Cardiac fibroblast (primary cell): ENCODE measurements at places on chromosomes 13 and 19.

DNA sequence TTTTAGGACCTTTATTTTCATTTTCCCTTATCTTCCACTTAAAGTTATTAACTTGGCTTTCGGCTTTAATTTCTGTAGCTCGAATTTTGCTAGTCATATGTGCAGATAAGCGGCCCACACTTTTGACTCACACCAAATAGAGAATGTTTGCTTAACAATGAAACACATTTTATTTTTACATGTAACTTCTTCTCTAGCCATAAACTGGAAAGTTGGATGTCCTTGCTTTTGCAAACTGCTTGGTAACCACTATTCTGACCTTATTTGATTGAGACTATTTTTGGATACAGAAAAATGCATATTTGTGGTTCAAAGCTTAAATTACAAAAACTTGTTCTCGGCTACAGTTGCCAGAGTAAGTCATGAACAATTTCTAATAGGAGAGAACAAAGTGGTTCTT, 600.0 kb downstream of the KCTD12 start:
- DNase-seq = peak; percentile 76

DNA sequence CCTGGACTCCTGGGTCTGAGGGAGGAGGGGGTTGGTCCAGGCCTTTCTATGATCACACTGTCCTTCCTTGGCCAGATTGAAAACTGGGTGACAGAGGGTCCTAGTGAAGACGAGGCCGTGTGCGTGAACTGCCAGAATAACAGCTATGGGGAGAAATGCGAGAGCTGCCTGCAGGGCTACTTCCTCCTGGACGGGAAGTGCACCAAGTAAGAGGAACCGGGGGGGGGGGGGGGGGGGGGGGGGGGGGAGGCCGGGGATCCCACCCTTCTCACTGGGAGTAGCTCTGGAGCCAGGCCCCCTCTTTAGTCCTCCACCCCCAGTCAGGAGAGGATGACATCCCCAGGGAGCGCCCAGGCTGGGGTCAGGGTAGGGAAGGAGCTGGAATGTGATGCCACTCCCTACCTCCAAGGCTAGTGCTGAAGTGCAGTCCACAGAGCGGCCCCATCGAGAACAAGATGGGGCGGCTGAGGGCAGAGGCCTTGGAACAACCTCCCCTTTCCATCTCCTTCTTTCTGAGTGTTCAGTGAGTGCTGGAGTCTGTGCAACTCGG, 19.4 kb downstream of the CNFN start:
- no peak for DNase-seq

GRCh38 chr19:42850981-42851717, 28.4 kb downstream of the PSG1 start:
- DNase-seq = peak; percentile 99

- no peak for DNase-seq
Measured at GRCh38 chr13:48563626-48564025, 30.7 kb upstream of the RCBTB2 start.

DNA sequence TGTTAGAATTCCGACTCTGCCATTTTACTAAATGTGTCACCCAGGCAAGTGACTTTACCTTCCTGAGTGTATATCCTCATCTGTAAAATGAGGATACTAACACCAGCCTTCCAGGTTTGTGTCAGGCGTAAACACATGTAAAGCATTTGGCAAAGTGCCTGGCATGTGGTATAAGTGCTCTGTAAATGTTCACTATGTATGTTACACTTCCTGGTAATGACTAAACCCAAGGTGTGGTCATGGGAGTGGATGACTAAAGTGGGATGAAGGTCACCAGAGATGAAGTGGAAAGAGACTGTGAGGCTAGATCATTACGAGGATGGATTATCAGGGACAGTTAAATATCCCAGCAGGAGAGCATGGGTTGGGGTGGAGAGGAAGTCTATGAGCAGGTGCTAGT, 25.6 kb downstream of the DEDD2 start:
- DNase-seq = peak; percentile 34

- DNase-seq = peak; percentile 79
Measured at GRCh38 chr19:48656840-48657474, 11.0 kb upstream of the CA11 start.

DNA sequence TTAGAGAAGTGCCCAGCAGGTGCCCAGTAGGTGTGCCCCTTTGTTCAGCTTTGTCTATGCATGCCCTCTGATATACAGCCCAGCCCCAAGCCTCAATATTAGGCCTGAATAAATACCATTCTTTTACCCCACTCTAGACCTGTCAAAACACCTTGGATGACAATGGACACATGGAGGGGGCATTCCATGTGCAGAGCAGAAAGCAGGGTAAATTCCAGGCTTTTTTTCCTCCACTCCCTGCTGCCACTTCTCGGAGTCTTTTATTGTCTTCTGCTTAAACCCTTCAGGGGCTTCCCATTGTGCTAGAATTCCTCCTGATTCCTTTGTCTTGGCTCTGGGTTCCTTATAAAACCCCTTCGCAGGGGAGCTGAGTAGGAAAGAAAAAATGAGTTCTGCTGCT, 5.8 kb upstream of the FRY start:
- DNase-seq = no peak

GRCh38 chr13:25806264-25806974, 245.4 kb downstream of the SHISA2 start:
- DNase-seq = no peak

GRCh38 chr19:30649934-30650614, 277.9 kb downstream of the ZNF536 start:
- peak; percentile 67 for DNase-seq

DNA sequence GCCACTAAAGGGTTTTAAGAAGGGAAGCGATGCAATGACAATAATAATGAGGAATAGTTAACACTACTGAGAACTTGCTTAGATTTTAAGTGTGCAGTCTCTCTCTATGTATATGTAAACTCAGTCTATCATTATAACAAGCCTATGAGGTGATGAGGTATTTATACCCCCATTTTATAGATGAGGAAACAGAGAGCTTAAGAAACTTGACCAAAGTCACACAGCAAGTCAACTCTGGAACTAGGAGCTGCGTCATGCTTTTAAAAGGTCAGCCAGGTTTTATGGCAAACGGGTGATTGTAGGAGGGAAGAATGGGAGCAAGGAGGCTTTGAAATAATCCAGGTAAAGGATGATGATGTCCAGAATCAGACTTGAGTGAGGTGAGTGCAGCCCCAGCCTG, 103.4 kb downstream of the TM9SF2 start:
- DNase-seq = no peak

- DNase-seq = no peak
Measured at GRCh38 chr19:42554046-42554575, 25.8 kb upstream of the CEACAM1 start.

DNA sequence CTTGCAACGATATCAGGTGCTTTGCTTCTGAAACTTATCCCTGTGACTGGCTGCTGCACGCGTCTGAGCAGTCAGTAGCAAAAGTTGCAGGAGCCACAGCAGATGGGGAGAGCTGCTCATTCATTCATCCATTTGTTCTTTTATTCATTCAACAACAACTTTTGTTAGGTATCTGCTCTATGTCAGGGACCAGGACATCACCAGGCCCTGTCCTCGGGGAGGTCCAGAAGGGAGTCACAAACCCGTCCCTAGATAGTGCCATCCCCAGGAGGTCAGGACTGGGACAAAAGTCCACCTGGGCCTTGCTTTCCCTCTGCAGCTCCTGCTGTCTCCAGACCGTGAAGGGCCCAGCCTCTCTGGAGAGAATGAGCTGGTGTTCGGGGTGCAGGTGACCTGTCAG, 2.6 kb downstream of the ARHGAP33 start:
- DNase-seq = no peak

- no peak for DNase-seq
Measured at GRCh38 chr19:28523619-28524018, 689.3 kb downstream of the UQCRFS1 start.

GRCh38 chr13:40401911-40402776, 264.3 kb downstream of the FOXO1 start:
- peak; percentile 99 for DNase-seq

- DNase-seq = peak; percentile 89
Measured at GRCh38 chr19:39411081-39411831, 1.2 kb upstream of the PLEKHG2 start.

DNA sequence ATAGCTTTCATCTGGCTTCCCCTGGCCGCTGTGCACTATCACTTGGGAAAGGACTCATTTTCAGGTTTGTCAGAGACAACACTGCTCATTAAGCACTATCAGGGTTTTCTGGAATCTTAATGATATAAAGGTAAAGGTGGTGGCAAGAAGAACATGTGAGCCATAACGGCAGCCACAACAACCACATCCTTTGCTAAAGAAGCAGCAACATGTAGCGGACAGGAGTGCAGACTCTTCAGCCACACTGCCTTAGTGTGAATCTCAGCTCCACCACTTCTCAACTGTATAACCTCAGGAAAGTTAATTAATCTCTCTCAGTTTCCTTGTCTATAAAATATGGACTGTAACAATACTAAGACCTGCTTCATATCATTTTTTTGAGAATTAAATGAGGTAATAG, 24.1 kb upstream of the MIR17HG start:
- no peak for DNase-seq

- DNase-seq = peak; percentile 33
Measured at GRCh38 chr19:8004723-8005513, 523 bp downstream of the ELAVL1 start.

DNA sequence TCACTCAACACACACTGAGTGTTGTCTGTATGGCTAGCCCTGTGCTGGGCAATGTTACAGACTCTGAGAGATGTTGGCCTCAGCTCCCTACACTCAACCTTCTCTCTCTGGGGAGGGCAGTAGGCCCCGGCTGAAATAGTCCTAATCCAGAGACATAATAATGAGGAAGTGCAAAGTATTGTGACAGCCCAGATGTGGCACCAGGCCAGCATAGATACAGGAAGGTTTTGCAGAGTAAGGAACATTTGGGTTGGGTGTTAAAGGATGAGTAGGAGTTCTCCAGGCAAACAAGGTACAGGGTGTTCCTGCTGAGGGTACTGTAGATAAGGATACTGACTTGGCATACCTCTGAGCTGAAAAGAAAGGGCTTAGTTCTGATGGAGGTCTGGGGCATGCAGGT, 2.4 kb downstream of the LIN7B start:
- no peak for DNase-seq

DNA sequence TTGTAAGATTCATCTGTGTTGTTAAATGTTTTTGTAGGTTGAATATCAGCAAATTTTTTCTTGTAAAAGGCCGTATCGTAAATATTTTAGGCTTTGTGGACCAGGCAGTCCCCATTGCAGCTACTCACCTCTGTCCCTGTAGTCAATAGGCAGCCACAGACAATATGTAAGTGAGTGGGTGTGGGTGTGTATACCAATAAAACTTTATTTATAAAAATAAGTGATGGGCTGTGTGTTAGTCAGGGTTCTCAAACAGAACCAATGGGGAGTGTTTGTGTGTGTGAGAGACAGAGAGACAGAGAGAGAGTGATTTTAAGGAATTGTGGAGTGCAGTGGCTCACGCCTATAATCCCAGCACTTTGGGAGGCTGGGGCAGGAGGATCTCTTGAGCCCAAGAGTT, 37.6 kb upstream of the NFIC start:
- no peak for DNase-seq

DNA sequence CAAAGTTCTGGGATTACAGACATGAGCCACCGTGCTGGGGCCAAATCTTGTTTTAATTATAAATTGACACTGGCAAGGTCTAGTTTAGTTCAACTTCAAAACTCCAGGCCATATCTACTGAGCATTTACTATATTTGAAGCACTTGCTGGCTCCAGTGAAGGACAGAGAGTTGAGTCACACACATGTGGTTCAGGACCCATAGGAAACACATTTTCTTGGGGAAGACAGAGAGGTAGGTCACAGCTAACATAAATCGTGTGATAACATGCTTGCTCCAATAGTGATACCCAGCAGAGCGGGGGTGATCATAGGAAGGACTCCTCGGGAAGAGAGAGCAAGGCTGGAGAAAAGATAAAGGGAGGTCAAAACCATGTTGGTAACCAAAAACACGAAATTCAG, 170.6 kb upstream of the TSC22D1 start:
- no peak for DNase-seq

DNA sequence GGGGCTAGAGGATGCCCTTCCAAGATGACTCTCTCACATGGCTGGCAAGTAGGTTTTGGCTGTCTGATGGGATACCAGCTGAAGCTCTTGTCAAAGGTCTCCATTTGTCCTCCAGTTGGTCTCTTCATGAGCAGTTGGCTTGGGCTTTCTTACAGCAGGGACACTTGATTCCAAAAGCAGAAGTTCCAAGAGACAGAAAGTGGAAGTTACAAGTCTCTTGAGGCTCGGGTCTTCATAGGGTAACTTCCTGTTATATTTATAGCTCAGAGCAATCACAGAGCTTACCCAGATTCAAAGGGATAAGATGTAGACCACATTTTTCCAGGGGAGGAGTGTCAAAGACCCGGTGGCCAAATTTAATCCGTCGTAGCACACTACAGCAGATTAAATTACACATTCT, 440.0 kb downstream of the RFC3 start:
- DNase-seq = no peak

GRCh38 chr19:35142606-35143230, 337 bp upstream of the FXYD7 start:
- DNase-seq = peak; percentile 52

DNA sequence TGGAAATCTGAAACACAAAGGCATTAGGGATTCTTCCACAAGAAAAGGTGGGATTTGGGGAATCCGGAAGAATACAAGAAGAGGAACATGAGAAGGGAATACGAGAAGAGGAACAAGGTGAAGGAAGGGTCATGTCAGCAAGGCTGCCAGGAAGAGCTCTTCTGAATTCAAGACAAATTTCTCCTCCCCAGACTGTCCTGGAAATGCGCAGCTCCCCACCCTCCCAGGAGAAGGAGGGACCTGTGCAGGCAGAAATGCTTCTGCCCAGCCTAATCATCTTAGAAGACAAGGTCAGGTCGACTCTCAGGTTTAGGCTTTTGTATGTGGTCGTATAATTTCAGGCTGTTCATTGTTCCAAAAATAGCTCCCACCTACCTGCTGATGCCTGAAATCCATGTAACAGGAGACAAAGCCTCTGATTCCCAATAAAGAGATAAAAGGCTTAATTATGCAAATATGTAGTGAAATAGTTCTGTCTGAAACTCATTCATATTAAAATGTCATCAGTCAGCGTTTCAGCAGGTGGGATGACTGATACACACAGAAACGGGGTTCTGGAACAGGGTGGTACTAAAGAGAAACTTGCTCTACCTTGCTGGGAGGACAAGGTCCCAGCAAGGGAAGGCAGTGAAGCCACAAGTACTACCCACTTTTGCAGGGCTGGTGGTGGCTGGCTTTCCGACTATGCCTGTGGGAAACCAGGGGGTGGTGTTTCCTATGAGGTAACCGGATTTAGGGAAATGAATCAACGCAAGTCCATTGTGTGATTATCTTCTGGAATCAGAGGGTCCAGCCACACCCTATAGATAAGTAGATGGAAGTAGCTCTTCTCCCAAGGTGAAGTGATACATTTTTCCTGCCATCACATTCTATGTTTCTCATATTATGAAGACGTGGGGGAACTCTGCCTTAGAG, 76.1 kb downstream of the KL start:
- DNase-seq = peak; percentile 39

GRCh38 chr13:27186295-27186694, 14.7 kb upstream of the USP12 start:
- DNase-seq = no peak

- no peak for DNase-seq
Measured at GRCh38 chr13:21615427-21615826, 11.5 kb upstream of the MICU2 start.

- peak; percentile 14 for DNase-seq
Measured at GRCh38 chr13:68439817-68440216, 1209.7 kb upstream of the PCDH9 start.

GRCh38 chr13:45737571-45738017, 35.5 kb downstream of the CBY2 start:
- no peak for DNase-seq
